Stimulated activated CD4-positive, alpha-beta T cell treated with anti-CD3 and anti-CD28 coated beads, Interleukin-2, amount 100 ng/mL, for 24 hours (primary cell): ENCODE measurements at places on chromosomes 3 and 15.

DNA sequence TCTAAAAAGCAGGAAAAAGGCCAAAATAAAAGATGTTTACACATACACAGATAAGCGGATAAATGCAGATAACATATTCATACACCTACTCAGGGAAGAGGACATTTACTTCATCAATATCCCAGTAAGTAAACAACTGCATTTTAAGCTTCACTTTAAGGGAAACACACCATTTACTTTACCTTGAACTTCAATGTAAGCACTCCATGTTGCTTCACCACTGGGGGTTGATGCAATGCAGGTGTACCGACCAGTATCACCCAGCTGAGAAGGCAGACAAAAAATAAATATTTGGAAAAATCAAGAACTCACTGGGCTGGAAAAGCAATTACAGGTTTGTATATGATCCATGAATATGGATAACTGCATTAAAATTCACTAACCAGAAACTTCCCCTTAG, 1099.5 kb downstream of the ROBO1 start:
- DNase-seq: no peak

DNA sequence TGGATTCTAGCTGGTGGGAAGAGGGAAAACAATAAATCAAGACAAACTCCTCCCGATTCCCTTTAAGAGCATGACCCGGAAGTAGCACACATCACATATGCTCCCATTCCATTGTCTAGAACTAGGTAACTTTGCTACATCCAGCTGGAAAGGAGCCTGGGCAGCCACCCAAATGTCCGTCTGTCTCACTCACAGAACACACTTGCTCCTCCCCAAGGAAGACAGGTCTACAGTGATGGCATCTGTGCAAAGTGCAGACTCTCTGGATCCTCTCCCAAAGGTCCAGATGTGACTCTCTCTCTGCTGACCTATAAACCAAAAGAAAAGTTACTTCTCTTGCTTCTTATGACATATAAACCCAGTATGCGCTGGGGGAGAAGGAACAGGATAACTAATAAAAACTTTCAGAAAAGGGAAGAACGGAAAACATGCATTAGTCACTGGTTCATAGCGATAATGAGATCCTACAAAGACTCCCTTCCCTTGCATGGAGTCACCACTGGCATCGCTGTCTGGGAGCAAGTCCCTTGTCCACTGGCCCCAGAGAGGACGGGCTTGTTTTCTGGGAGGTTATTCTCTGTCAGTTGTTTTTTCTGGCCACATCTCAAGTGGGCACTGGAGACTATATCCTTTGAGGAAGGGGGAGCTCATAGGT, 29.8 kb upstream of the EPHB3 start:
- DNase-seq: no peak

DNA sequence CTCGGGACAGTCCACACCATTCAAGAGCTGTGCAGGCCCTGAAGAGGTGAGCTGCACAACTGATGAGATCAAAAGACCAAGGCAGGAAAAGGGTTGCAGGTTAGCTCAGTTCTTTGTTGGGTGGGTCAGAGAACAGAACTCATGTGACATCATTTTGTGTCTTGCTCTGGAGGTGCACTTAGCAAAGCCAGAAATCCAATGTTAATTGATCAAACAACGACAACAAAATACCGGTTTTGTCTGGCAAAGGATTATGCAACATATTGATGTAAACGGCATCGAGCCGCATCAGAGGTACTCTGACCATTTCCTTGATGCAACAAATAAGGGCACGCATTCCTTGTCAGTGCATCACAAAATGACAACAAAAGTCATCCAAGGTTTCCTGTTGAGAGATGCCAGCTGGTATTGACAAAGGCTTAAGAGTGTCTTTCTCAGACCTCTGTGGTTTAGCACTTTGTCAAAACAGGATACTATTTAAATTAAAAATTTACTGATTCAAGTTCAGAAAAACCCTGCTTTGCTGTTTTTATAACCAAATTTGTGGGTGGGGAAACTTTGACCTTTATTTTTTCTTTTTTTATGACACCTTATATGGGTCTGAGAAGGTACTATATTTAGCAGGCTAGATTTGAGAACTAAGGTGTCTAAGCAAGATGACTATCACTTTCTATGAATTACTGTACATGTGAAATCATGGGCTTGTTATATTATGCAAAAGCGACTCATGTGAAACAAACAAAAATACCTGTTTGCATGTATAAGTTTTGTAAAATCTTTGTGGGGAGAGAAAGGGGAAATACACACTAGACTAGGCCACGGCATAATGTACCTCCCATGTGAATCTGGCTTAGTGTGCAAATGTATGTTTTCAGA, 496.1 kb downstream of the FOXP1 start:
- no peak for DNase-seq

- no peak for DNase-seq
Observed at GRCh38 chr3:178567611-178568010, 31.4 kb downstream of the KCNMB2 start.

DNA sequence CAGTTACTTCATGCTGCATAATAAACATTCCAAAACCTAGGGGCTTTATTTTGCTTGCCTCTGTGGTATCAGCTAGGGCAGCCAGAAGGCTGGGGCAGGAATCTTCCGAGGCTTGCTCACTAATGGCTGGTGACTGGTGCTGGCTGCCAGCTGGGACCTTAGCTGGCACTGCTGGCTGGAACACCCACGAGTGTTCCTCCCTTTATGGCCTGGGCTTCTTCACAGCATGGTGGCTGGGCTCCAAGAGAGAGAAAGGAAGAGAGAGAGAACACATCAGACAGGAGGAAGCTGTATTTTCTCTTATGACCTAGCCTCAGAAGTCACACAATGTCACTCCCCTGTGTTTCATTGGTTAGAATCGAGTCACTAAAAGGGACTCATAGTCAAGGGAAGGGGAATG, 23.9 kb upstream of the CDCP1 start:
- DNase-seq: no peak
